ENCODE measurements at places on chromosomes 12 and 14.

DNA sequence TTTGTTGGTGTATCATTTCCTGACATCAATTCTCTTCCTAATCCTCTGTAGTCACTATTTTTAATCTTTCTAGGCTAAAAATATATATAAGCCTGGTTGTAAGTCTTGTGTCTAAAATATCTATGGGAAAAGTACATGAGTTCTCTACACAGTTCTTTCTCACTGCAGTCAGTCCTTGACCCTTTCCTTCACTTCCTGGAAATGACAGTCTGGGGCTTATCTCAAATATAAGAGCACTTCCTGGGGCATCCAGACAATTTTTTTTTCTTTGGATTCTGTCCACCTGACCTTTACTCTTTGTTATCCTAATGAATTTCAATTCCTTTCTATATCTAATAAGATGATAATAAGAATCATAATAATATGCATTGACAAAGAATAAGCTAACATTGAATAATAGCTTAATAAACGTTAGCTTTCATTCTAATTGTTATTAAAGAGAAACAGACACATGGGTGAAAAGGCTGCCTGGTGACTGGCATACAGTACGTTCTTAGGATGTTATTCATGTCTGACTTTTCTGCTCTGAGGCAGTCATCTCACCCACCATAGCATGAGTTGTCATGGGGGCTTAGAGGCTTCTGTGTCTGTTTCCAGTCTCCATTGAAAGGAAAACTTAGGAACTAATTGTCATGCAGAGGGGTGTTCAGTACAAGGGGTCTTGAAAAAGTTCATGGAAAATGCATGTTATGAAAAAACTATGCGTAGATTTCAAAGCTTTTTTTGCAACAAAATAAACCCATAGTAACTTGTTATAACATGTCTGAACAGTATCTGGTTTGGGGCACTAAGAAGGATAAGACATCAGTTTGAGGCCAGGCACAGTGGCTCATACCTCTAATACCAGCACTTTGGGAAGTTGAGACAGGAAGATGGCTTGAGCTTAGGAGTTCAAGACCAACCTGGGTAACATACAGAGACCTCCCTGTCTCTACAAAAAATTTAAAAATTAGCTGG, 66.2 kb upstream of the DNM1L start:
- no peak for DNase-seq

GRCh38 chr12:92445253-92446082, 257.3 kb upstream of the PLEKHG7 start:
- no peak for DNase-seq

DNA sequence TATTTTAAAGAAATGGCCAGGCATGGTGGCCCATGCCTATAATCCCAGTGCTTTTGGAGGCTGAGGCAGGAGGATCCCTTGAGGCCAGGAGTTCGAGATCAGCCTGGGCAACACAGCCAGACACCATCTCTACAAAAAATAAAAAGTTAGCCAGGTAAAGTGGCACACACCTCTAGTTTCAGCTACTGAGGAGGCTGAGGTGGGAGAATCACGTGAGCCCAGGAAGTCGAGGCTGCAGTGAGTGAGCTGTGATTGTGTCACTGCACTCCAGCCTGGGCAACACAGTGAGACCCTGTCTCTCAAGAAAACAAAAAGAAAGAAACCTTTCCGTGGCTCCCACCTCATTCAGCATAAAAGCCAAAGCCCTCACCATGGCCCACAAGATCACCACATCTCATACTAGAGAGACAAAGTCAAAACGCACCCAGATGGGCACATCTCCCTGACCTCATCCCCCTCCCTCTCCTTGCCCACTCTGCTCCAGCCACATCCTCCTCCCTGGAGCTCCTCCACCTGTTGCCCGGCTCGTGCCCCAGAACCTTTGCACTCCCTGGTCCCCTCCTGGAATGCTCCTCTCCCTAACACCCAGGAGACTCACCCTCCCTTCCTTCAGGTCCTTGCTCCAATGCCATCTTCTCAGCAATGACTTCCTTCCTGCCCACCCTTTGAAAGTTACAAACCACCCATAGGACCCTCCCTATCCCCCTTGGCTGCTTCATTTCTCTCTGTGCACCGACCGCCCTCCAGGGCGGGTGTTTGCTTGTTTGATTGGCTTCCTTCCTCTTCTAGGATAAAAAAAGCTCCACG, 4.8 kb upstream of the SCARB1 start:
- DNase-seq, result peak; percentile 59

- DNase-seq, result no peak
Measured at GRCh38 chr12:65586796-65587195, 237.5 kb upstream of the HMGA2 start.

GRCh38 chr14:61699027-61699426, 3.7 kb downstream of the HIF1A start:
- DNase-seq, result no peak

GRCh38 chr12:124438437-124439056, 128.9 kb downstream of the NCOR2 start:
- no peak for DNase-seq

GRCh38 chr12:61254225-61254624, 1006.0 kb upstream of the USP15 start:
- DNase-seq, result no peak

GRCh38 chr14:76811561-76811960, 1.1 kb downstream of the ANGEL1 start:
- DNase-seq, result peak; percentile 27

- DNase-seq, result no peak
Measured at GRCh38 chr14:67538501-67538900, 5.4 kb downstream of the PLEKHH1 start.

- DNase-seq, result no peak
Measured at GRCh38 chr12:50545786-50546185, 41.0 kb downstream of the DIP2B start.

- no peak for DNase-seq
Measured at GRCh38 chr12:124928095-124928911, 13.9 kb upstream of the UBC start.

DNA sequence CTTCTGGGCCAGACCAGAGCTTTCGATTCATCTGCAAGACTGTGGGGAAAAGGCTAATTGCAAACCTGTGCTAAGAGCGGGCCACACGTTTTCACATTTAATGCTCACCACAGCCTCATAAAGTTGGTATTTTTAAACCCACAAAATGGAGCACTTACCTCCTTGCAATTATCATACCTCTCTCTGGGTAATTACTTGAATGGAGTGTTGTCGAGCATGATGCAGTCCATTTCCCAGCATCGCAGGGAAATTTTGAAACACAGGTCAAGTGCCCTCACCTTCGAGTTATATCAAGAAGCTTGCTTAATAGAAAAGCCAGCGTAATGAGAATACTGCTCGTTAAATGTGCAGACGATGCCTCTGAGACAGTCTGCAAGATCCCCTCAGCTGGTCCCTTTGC, 8.8 kb upstream of the IFI27L2 start:
- DNase-seq, result no peak
